ENCODE measurements at places on chromosomes 7 and 10.

DNA sequence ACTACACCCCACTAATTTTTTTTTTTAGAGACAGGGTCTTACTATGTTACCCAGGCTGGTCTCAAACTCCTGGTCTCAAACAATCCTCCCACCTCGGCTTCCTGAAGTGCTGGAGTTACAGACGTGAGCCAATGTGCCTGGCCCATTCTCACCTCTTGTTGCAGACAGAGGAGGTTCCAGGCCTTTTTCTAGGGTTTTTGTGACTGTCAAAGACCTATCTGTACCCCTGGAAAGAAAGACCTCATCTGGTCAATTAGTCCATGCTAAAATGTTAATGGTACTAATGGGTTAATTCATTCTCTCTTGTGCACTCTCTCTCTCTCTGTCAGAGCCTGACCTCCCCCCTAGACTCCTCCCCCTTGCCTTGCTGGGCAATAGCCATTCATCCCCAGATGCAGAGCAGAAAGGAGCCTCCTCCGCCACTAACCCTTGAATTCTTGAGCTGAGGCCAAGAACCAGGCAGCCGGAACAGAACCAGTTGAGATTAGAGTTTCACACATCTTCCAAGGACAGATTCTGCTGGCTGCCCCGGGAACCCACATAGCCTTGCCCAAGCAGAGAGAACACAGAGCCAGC is 209.7 kb downstream of the SKIDA1 start:
- peak; percentile 69 for DNase-seq

DNA sequence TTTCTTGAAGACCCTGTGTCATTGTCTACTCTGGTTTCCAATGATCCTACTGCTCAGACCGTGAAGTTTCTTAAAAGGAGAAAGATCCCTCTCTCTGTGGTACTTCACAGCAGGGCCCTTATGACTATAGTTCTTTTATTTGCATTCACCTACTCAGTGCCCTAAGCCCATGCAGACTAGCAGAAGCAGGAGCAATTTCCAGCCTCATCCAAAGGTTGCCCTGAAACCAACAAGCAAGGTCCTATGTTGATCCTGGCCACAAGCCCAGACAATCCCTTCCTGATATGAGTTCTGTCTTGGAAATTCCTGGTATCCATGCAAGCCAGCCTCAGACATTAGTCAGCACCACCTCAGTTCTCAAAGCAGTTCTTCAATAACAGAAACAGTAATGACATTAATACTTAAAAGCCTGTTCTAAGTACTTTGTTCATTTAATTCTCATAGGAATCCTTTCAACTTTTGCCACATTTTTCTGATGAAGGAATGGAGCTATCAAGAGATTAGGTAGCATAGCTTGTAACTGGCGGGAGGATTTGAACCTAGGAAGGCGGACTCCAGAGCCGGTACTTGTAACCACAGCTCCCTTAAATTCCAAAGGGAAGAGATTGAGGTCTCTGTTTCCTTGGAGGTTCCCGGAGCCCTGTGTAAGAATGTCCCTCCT is 58.1 kb upstream of the ST8SIA6 start:
- peak; percentile 96 for DNase-seq

- no peak for DNase-seq
Observed at GRCh38 chr7:138665669-138666140, 35.5 kb downstream of the SVOPL start.

- DNase-seq = no peak
Observed at GRCh38 chr7:1672851-1673486, 2.9 kb downstream of the ELFN1 start.

GRCh38 chr10:3527869-3528268 is 257.1 kb downstream of the KLF6 start:
- DNase-seq = no peak

DNA sequence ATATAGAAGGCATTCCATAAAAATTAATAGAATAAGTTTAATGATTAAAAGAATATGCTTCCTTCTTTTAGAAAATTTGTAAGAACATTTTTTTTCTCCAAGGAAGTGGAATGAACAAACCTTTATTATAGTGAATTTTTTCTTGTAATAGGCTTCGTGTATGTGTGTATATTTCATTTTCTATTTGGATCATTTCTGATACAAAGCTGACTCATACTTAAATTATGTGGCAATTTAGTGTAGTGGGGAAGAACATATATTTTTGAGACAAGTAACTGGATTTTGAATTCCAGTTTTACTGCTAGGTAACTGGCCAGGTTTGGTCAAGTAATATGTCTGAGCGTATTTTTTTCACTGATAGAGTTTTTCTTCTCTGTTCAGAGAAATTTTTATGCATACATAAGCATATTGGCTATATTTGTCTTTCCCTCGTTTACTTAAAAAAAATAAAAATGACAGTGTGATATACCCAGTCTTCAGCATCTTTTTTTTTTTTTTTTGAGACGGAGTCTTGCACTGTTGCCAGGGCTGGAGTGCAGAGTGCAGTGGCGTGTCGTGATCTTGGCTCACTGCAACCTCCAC is 50.8 kb downstream of the CDK13 start:
- no peak for DNase-seq

GRCh38 chr10:110340816-110341215 is 36.1 kb upstream of the SMNDC1 start:
- no peak for DNase-seq

DNA sequence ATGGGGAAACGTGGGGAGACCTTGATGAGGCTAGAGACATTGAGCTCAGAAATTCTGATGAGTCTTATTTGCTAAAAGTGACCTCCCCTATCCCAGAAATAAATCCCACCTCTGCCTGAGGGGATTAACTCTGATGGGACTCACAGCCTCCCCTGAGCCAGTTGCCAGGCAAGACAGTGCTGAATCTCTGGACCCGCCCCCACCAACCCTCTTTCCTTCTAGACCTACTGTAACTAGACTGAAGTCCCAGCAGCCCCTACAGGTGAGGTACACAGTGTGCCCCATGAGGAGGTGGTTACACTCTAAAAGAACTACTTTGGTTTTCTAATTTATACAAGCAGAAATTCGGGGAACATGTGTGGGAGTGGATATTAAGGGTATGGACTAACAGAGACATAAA is 42.9 kb downstream of the PTPRE start:
- no peak for DNase-seq

- DNase-seq = peak; percentile 19
Observed at GRCh38 chr7:32511791-32512190, 16.5 kb downstream of the AVL9 start.

DNA sequence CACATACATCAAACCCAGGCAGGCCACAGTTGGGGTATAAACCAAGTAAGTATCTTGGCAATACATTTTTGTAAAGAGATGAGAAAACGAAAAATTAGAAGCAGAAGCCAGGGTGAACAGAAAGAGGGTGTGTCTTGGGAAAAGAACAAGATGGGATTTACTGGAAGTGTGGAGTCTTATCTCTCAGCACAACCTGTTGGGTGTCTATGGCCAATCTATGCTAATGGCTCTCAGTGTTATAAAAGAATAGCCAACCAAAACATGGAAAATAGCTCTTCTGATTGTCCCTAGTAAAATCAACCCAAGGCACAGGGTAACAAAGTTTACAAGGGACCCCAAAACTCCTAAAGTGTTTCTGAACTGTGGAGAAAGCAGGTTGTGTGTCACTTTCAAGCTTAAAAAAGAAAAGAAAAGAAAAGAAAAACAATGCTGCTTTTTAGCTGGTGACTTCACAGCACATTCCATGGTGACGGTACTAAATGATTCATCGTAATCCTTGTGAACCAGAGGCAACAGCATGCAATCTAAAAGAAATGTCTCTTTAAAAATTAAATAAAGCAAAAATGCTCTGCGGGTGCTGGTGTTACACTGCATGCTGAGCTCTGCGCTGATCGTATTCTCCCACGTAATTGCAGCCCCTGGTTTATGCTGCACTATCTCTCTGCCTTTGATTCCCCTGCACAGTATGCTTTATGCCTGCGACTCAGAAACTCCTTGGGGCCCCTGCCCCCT is 100.8 kb downstream of the C10orf90 start:
- peak; percentile 34 for DNase-seq

DNA sequence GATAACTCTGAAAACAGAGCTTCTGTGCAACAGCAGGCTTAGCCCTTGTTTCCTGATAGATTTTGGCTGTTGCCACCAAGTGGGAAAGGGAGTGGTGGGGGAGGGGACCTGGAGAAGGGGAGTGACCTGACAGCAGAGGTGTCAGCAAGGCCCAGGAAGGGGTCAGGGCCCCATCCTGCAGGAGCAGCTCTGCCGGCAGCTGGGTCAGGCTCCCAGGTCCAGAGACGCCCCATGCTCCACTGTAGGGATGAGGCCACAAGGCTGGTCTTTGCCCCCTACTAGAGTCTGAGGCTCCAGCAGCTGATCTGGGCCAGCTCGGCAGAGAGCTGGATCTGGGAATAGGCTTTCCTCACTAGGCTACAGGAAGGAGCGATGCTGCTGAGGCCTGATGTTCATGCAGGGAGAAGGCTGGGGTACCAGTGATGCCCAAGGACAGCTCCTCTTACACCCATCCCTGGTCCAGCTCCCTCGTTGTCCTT is 44.0 kb upstream of the ZMIZ1 start:
- DNase-seq = no peak

DNA sequence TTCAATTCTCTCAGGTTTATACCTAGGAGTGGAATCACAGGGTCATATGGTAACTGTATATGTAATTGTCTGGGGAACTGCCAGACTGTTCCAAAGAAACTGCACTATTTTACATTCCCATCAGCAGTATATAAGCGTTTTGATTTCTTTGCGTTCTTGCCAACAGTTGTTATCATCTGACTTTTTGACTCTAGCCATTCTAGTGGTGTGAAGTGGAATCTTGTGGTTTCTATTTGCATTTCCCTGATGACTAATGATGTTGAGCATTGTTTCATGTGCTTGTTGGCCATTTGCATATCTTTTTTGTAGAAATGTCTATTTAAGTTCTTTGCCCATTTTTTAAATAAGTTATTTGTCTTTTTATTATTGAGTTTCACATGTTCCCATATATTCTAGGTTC is 44.3 kb upstream of the ZC3HAV1 start:
- DNase-seq = peak; percentile 41

- no peak for DNase-seq
Observed at GRCh38 chr10:117662126-117662525, 119.6 kb downstream of the EMX2 start.

GRCh38 chr10:77925410-77925794 is 1.2 kb downstream of the DLG5 start:
- peak; percentile 50 for DNase-seq

- peak; percentile 68 for DNase-seq
Observed at GRCh38 chr7:116710764-116711452, 38.9 kb downstream of the MET start.

Measured in mammary epithelial cell (primary cell).